Activated T-helper 17 cell treated with anti-CD3 and anti-CD28 coated beads, Interleukin-2, amount 50 U/mL, for 72 hours (primary cell): ENCODE measurements at places on chromosomes 2 and 18.
A peak's percentile ranks its signal among the peaks of the same experiment; 100 is the strongest.

DNA sequence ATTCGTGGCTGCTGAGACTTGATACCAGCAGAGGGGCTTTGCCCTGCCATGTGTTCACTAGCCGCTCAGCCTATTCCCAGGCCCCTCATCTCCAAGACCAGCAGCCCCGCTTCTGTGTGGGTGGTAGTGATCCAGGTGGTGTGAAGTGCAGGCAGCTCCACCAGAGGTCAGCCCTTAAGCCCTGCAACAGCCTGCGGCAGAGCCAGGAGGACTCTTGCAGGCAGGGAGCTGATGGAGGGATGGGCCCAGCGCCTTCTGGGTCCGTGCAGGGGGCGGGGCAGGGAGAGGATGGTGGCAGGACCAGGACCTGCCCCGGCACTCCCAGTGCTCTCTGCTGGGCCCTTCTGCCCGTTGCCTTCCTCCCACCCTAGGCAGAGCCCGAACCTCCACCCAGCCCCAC lies 162.0 kb downstream of the SH3BP4 start:
- ATAC-seq: no peak

GRCh38 chr18:77084688-77085035 lies 47.9 kb downstream of the MBP start:
- ATAC-seq: no peak

GRCh38 chr18:8329186-8329771 lies 280.0 kb upstream of the RAB12 start:
- ATAC-seq: no peak

DNA sequence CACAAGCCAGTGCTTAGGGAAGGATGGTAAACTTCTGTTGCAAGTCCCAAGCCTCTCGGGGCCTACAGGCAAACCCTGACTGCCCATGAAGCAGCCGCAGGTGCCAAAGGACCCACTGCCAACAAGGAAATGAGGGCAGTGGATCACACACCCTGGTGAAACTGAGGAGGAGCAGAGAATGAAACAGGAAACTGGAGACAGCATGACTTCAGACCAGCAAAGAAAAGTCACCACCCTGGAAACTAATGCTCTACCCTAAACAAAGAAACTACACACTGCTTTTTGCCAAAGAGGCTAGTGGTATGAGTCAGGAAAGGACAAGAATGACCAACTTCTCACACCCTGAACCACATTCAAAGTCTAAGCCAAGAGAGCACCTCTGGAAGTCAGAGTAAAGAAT lies 97.2 kb downstream of the MYO5B start:
- ATAC-seq: peak; percentile 45

DNA sequence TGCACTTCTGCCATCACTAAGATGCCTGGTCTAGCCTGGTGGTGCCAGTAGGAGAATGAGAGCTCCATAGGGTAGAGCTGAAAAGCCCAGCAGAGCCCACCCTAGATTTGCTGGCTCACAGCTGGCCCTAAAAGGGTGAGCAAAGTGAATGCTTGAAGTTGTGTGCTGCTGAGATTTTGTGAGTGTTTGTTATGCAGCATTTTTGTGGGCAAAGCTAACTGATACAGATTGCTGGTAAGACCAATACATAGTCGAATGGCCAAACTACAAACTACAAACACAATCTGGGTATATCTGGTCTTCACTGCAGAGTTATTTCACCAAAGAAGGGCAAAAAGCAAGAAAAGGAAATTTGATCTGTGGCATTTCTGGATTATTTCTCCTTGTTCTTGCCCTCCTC lies 7.1 kb upstream of the AGAP1 start:
- no peak for ATAC-seq

- no peak for ATAC-seq
Measured at GRCh38 chr18:76482971-76483691, 11.9 kb downstream of the ZNF516 start.

- no peak for ATAC-seq
Measured at GRCh38 chr2:143594161-143594560, 464.9 kb downstream of the ARHGAP15 start.

DNA sequence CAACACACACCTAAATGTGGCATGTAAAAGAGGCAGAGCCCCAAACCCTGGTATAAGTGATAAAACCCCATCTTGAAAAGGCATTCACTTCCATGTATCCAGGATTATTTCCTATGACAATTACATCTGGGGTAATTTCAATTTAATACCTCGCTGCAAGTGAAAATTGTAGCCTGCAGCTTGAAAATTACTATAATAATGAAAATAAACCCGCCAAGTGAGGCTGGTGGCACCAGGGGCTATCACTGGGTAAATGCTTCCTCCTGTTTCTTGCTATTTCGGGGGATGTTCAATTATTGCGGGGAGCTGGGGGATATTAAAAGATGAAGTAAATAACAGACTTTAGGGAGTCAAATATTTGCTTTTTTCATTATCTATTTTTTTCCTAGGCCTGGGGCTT lies 159.5 kb upstream of the CAPN13 start:
- ATAC-seq: no peak

GRCh38 chr18:11113046-11113548 lies 36.3 kb downstream of the PIEZO2 start:
- no peak for ATAC-seq

- ATAC-seq: peak; percentile 72
Measured at GRCh38 chr2:120109186-120110061, 96.5 kb downstream of the EPB41L5 start.

DNA sequence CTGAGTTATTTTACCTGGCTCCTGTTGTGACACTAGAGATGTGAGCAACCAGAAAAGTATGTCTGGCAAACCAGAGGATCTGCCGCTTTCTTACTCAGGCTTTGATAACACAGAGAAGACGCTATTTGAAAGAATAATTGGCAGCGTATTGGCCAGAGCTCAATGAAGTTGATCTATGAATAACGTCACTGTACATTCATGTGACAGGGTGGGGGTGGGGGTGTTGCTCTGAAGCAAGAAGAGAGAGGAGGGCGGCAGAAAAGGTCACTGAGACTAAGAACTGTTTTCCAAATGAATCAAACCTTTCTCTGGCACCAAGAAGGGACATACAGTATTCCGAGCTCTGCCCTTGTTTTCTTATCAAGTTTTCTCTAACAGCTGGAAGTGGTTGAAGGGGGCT lies 1.7 kb upstream of the ONECUT2 start:
- ATAC-seq: no peak

- no peak for ATAC-seq
Measured at GRCh38 chr2:162111958-162112850, 38.2 kb upstream of the DPP4 start.

GRCh38 chr2:154554046-154554445 lies 144.4 kb upstream of the KCNJ3 start:
- no peak for ATAC-seq

- no peak for ATAC-seq
Measured at GRCh38 chr2:127510073-127510472, 16.2 kb downstream of the IWS1 start.

DNA sequence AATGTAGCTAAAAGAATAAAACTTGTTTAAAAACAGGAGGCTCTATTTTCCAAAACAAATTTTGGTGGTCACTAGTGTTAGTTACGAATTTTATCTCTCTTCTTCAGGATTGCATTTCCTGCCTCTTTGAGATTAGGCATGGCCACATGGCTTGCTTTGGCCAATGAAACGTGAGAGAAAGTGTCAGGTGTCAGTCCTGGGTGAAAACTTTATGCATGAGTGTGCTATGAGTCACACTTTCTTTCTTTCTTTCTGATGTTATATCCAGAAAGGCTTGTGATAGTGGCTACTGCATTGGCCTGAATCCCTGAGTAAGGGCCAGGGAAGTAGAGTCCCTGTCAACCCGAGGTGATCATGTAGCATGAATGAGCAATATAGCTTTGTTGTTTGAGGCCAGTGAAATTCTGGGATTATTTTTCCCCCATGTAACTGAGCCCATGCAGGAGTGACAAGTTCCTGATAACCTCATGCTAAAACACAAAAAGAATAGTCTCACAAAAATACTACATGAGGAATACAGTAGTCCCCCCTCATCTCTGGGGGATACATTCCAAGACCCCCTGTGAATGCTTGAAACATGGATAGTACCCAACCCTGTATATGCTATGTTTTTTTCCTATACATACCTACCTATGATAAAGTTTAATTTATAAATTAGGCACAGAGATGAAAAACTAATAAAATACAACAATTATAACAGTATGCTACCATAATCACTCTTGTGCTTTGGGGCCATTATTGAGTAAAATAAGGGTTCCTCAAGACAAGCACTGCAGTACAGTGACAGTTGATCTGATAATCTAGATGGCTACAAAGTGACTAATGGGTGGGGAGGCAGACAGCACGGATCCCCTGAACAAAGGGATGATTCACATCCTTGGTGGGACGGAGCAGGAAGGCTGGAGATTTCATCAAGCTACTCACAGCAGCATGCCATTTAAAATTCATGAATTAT lies 109.5 kb downstream of the CDC42EP3 start:
- peak; percentile 99 for ATAC-seq

- no peak for ATAC-seq
Measured at GRCh38 chr2:96788442-96789244, 27.4 kb upstream of the CNNM3 start.

DNA sequence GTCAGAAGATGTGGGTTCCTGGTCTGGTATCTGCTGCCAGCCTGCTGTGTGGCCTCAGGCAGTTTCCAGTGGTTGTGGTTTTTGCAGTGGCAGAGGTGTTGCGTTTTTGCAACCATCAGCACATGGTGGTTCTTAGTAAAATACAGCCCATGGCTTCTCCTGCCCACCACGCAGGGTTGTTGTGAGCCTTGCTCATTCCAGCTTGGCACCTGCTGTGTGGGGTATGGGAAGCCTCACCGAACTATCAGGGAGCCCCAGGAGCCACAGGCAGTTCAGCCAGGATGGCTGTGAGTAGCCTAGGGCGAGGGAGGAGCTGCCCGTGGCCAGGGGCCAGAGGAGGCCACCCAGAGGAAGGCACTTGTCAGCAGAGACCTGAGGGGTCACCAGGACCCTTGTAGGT lies 9.8 kb downstream of the ARID5A start:
- peak; percentile 17 for ATAC-seq

DNA sequence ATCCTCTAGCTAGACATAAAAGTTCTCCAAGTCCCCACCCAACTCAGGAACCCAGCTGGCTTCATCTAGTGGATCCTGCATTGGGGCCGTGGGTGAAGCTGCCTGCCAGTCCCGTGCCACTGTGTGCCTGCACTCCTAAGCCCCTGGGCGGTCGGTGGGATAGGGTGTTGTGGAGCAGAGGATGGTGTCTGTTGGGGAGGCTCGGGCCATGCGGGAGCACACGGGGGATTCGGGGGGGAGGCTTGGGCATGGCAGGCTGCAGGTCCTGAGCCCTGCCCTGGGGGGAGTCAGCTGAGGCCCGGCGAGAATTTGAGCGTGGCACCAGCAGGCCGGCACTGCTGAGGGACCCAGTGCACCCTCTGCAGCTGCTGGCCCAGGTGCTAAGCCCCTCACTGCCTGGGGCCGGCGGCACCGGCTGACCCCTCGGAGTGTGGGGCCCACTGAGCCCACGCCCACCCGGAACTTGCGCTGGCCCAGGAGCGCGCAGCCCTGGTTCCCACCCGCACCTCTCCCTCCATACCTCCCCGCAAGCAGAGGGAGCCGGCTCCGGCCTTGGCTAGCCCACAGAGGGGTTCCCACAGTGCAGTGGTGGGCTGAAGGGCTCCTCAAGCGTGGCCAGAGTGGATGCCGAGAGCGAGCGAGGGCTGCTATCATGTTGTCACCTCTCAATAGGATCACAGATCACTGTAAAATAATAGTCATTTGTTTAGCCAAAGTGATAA lies 86.4 kb downstream of the ARL6IP6 start:
- ATAC-seq: no peak

- ATAC-seq: no peak
Measured at GRCh38 chr2:64708829-64709228, 55.1 kb upstream of the SERTAD2 start.

- ATAC-seq: no peak
Measured at GRCh38 chr2:45172142-45172541, 162.9 kb upstream of the SIX2 start.

GRCh38 chr18:57539702-57540101 lies 46.8 kb downstream of the FECH start:
- no peak for ATAC-seq

DNA sequence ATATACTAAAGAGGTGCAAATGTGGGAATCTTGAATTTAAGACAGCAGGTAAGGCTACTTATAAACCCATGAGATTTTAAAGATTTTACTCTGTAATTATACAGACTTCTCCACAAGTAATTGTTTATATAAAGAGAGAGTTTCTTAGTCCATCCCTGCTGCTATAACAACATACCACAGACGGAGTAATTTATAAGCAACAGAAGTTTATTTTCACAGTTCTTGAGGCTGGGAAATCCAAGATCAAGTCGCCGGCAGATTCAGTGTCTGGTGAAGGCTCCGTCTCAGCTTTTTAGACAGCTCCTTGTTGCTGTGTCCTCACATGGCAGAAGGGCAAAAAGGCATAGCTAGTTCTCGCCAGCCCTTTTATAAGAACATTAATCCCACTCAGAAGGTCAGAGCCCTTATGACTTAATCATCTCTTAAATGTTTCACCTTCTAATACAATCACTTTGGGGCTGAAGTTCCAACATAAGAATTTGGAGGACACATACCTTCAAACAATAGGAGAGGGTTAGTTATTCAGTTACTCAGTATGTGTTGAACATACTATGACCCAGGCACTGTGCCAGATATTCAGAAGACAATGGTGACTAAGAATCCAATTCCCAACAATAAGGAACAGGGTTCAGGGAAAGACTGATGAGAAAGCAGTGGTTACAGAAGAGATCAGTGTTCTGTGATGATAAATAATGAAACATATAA lies 466.0 kb downstream of the RIT2 start:
- ATAC-seq: no peak

- no peak for ATAC-seq
Measured at GRCh38 chr2:127083819-127084503, 23.0 kb downstream of the BIN1 start.

- no peak for ATAC-seq
Measured at GRCh38 chr2:101655702-101656422, 41.6 kb upstream of the MAP4K4 start.

DNA sequence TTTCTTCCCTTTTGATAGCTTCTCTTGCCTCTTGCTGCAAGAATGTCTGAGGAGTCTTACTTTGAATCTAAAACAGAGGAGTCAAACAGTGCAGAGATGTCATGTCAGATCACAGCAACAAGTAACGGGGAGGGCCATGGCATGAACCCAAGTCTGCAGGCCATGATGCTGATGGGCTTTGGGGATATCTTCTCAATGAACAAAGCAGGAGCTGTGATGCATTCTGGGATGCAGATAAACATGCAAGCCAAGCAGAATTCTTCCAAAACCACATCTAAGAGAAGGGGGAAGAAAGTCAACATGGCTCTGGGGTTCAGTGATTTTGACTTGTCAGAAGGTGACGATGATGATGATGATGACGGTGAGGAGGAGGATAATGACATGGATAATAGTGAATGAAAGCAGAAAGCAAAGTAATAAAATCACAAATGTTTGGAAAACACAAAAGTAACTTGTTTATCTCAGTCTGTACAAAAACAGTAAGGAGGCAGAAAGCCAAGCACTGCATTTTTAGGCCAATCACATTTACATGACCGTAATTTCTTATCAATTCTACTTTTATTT lies 133.5 kb upstream of the CDCA7 start:
- no peak for ATAC-seq

GRCh38 chr2:69111076-69111475 lies 98.1 kb downstream of the ANTXR1 start:
- no peak for ATAC-seq

- peak; percentile 71 for ATAC-seq
Measured at GRCh38 chr2:233350708-233351107, 3.6 kb upstream of the DGKD start.
